ENCODE measurements at places on chromosomes 12 and 14. TPM values are rescaled to one million over a fixed set of nuclear protein-coding genes. Genes with fewer than 3 reads are reported as not detected.

The TSHR gene
- not detected for total RNA-seq

The KITLG gene
- total RNA-seq = 5.1 TPM

The EIF4B gene
- 667 TPM for total RNA-seq

The RNASE2 gene
- total RNA-seq = 0.91 TPM

The FAM181A gene
- not detected for total RNA-seq

The SOX5 gene
- total RNA-seq = 9.6 TPM

The OLR1 gene
- total RNA-seq = not detected

The BCL2L14 gene
- not detected for total RNA-seq

The TGM1 gene
- not detected for total RNA-seq

The PTCSC3 gene
- not detected for total RNA-seq

The PLCZ1 gene
- total RNA-seq = not detected

The ASB2 gene
- 335 TPM for total RNA-seq

The BDKRB2 gene
- total RNA-seq = 0.10 TPM

The SERPINA12 gene
- total RNA-seq = not detected

The RFX4 gene
- not detected for total RNA-seq

The YY1 gene
- total RNA-seq = 41.5 TPM

The KRT85 gene
- not detected for total RNA-seq

The TAS2R30 gene
- total RNA-seq = not detected

The SSPN gene
- total RNA-seq = 65.7 TPM

The RPS26 gene
- total RNA-seq = 1,595 TPM

The LALBA gene
- not detected for total RNA-seq

The MBIP gene
- 3.1 TPM for total RNA-seq

The PTPRQ gene
- total RNA-seq = 0.02 TPM

Data from gastrocnemius medialis (tissue), 4 donors.